Fibroblast of skin of right quadriceps (primary cell): ENCODE measurements at places on chromosomes 16 and 17.

GRCh38 chr16:3444032-3444388 lies 530 bp downstream of the NAA60 start:
- peak; percentile 64 for DNase-seq

- no peak for DNase-seq
These were observed 14.7 kb downstream of the CIAPIN1 start for GRCh38 chr16:57432505-57432904.

DNA sequence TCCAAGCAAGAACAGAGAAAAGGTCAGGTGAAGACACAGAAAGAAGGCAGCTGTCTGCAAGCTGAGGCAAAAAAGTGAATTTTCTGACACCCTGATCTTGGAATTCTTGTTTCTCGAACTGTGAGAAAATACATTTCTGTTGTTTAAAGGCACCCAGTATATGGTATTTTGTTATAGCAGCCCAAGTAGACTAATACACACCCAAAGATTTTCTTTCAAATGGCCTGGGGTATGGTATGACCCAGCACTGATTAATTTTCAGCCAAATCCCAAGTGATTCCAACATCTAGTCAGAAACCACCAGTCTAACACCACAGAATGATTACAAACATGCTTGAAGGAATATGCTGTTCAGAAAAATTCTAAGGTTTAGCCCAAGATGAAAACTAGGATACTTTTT lies 36.8 kb downstream of the TRIM37 start:
- no peak for DNase-seq

GRCh38 chr17:76022285-76022684 lies 4.8 kb downstream of the EVPL start:
- no peak for DNase-seq

GRCh38 chr17:7841396-7841914 lies 7.4 kb downstream of the KDM6B start:
- peak; percentile 94 for DNase-seq

GRCh38 chr16:86508947-86509758 lies 1.2 kb upstream of the FOXF1 start:
- peak; percentile 76 for DNase-seq

GRCh38 chr16:88528902-88529318 lies 41.3 kb upstream of the ZC3H18 start:
- DNase-seq = no peak

GRCh38 chr16:10805334-10805733 lies 13.3 kb downstream of the TVP23A start:
- DNase-seq = no peak

DNA sequence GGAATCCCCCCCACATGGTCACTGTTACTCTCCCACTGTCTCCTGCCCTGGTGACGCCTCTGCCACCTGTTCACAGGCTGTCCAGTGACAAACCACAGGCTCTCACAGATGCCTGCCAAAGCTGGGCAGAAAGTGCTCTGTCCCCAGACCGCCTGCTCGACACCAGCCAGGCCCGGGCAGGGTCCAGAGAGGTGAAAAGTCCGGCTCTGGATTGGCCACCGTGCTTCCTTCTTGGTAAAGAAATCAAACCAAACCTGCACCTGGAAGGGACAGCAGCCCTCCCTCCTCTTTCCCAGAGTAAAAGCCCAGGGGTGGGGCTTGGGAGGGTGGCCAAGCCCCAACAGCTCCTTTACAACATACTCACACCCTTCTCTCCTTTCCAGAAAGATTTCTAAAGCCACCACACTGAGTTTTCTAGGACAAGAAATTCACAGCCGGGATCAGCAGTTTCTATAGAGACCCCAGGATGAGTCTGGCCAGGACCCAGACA lies 6.2 kb downstream of the PCGF2 start:
- no peak for DNase-seq

- no peak for DNase-seq
These were observed 2.6 kb downstream of the PPP1R9B start for GRCh38 chr17:50147841-50148225.

DNA sequence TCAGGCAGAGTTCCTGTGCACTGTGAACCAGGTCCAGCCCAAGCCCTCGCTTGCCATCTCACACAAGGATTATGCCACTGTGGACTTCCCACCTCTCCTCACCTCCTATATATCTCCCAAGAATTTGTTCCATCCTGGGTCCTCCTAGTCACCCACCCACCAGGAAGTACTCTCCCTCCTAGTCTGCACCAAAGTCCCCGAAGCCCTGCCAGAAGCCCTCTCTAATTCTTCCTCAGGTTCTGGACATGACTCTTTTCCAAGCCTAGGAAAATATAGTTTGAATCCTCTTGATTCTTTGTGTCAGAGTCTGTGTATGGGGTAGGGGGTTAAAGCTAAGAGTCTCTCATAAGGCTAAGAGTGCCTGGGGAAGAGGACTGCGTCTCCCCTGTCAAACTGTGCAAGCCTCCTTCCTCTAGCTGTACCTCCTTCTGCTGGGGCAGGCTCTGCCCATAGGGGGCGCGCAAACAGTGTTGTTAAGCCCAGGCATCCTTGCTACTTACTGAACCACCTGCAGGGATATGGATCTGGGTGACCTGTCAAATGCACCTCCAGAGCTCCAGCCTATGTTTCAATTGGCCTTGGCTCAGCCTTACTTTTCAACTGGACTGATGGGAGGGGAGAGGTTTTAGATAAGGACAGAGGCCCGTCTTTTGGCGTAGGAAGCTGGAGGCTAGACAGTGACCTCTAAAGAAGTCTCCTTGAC lies 16.6 kb upstream of the DLX4 start:
- DNase-seq = peak; percentile 53

DNA sequence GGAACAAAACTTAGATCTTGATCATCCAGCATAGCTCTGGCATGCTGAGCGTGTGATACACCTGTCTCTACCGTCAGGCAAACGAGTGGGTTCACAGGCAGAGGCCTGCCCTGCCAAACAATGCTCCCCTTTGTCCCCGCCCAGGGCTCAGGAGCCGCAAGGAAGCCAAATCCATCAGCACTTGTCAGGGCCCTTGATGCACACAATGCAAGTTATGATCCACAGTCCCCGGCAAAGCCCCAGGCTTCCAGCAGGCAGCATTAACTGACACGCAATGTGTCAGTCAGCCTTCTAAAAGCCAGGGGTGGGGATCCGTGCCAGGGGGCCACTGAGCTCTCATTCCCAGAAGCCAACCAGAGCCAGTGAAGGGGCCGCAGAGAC lies 460.9 kb downstream of the SLC39A11 start:
- no peak for DNase-seq

- DNase-seq = peak; percentile 15
These were observed 1.4 kb upstream of the CPPED1 start for GRCh38 chr16:12805066-12805465.

- peak; percentile 22 for DNase-seq
These were observed 71.9 kb downstream of the AXIN2 start for GRCh38 chr17:65489413-65490155.

DNA sequence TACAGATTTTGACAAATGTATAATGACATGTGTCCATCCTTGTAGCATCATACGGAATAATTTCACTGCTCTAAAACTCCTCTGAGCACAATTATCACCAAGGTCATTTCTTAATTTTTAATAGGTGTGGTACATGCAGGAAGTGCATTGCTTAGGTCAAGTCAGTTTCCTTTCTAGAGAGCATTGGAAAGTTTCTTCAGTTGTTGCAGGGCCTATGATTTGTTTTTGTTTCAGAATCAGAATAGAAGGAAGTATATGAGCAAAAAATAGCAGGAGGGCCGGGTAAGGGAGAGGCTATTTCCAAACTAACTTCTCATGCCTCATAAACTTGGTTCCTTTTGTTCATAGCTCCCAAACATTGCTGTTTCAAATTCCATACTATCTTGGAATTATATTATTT lies 24.0 kb upstream of the SLFN5 start:
- DNase-seq = no peak

- DNase-seq = no peak
These were observed 5.4 kb upstream of the CHRNE start for GRCh38 chr17:4908301-4908700.

- peak; percentile 46 for DNase-seq
These were observed 44.1 kb upstream of the MYH10 start for GRCh38 chr17:8674344-8675305.

DNA sequence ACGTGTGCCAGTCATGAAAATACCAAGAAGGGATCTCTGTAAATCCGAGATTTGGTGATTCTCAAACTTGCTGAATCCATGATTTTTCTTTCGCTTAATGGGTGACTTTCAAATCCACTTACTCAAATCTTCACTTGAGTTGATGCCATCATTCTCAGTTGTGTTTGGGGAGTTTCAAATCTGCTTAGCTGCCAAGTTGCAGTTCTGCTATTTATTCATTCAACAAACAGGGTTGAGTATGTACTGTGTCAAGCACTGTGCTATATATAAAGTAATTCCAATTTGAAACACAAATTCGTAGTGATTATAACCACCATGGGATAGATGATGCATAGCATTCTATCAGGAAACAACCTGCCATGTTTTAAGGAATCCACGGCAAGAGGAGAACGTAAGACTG lies 394.3 kb downstream of the CDH13 start:
- DNase-seq = no peak

- no peak for DNase-seq
These were observed 3.6 kb downstream of the AMDHD2 start for GRCh38 chr16:2523801-2524231.

DNA sequence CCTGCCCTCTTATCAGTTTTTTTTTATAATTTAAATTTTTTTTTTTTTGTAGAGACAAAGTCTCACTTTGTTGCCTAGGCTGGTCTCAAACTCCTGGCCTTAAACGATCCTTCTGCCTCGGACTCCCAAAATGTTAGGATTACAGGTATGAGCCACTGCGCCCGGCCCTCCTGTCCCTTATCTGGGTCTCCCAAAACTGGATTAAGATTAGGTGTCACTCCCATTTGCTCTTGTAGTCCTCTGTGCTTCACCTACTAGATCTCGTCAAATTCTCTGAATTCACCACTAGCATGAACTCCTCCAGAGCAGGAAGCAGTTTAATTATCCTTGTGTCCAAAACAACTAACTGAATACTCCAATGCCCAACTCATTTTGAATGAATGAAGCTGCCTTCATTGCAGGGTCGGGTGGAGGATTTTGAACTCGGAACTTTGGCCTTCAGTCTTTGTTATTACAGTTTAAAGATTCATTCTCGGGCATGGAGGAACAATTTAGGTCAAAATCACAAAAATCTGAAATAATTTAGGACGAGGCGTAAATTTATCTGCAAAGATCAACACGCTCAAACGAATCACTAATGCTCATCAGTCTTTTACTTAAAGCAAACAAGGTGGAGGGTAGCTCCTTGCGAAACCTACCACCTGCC lies 802 bp upstream of the ATXN2L start:
- DNase-seq = no peak

DNA sequence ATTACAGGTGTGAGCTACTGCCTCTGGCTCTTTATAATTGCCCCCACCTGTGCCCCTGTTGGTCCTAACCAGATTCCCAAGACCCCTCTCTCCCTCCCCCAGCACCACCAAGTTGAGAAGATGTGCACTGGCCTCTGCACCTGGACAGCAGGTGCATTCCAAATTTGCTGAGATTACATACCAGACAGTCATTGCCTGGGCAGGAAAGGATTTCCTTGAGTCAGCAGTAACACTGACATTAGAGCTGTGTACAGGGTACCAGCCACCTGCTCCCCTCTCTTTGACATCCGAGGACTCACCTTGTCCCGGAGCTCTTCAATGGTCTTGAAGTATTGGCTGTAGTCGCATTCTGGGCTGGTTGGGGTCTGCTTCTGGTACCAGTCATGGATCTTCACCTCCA lies 659 bp downstream of the KRT15 start:
- no peak for DNase-seq

- no peak for DNase-seq
These were observed 225.4 kb downstream of the CNTNAP4 start for GRCh38 chr16:76502555-76502954.

GRCh38 chr16:47990676-47991075 lies 165.1 kb downstream of the ABCC12 start:
- DNase-seq = no peak

DNA sequence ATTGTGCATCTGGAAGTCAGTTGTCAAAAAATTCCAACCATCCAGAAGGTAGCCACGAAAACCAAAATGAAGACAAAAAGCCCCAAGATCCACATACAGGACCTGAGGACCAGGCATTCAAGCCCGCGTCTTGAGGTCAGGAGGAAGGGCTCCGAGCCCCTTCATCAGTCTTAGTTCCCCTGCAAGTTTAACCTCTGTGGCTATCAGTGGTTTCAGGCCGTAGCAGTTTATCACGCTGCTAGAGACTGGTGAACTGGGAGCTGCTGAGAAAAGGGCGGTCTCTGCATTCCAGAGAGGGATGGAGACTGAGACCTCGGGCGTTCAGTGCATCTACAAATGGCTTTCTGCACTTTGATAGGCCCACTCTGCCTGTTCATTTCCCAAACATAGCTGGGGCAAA lies 70.6 kb downstream of the IRF8 start:
- no peak for DNase-seq

DNA sequence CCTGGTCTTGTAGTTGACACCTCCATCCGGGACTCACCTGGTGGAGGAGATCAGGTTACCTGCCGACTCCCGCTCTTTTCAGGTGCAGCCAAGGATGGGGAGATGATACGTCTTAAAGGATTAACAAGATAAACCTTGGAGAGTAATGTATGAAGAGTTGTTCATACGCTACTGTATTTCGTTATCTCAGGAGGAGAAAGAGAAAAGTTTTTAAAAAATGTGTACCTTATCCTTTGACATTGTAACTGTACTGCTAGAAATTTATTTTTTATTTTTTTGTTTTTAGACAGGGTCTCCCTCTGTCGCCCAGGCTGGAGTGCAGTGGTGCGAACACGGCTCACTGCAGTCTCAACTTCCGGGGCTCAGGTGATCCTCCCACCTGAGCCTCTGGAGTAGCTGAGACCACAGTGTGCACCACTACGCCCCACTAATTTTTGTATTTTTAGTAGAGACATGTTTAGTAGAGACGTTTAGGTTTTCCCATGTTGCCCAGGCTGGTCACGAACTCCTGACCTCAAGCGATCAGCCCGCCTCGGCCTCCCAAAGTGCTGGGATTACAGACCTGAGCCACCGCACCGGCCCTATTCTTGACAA lies 764 bp upstream of the SMURF2 start:
- DNase-seq = no peak

GRCh38 chr16:3573146-3573815 lies 3.9 kb downstream of the NLRC3 start:
- no peak for DNase-seq

DNA sequence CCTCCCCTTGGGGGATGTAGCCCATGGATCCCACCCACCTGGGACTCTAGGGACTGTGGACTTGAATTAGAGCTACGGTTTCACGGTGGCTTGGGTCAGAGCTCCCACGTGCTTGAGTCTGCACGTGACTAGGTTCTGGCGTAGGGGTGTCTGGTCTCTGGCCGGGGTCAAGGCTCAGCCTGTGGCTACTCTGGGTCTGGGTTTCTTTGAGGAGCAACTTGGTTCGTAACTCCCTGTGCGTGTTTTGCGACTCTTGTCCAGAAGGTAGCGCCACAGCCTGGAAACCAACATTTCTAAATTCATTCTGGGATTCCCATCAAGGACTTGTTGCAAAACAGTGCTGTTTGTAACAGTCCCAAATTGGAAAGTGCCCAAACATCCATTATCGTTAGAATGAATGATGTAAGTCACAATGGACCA lies 470 bp upstream of the GGT6 start:
- DNase-seq = no peak

DNA sequence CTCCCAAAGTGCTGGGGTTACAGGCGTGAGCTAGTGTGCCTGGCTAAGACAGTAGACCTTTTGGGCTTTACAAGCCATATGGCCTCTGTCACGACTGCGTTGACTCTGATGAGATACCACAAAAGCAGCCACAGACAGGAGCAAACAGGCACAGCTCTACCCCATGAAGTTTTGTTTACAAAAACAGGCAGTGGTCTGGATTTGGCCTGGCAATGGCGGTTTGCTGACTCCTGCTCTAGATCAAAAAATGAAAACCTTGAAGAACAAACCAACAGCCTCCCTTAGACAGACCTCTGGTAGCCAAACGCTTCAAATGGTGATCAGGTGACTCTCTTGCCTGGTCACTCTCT lies 20.7 kb downstream of the SLC43A2 start:
- DNase-seq = no peak
